ENCODE measurements at places on chromosomes 1 and 21.

DNA sequence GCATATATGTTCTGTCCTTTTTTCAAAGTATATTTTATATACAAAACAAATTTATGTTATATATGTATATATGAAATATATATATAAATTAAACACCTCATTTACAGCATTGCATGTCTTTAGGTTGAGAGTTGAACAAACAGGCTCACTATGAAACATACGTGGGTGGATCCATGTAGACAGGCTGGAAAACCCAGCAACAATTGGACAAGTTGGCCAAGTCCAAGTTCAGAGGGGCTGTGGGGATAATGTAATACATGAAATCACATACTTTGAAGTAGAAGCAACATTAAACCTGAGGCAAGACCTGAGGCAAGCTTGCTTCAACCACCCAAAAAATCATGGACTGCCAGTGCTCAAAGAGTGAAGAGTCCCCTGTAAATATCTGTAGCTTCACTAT lies 39.7 kb downstream of the KCNJ6 start:
- no peak for DNase-seq

DNA sequence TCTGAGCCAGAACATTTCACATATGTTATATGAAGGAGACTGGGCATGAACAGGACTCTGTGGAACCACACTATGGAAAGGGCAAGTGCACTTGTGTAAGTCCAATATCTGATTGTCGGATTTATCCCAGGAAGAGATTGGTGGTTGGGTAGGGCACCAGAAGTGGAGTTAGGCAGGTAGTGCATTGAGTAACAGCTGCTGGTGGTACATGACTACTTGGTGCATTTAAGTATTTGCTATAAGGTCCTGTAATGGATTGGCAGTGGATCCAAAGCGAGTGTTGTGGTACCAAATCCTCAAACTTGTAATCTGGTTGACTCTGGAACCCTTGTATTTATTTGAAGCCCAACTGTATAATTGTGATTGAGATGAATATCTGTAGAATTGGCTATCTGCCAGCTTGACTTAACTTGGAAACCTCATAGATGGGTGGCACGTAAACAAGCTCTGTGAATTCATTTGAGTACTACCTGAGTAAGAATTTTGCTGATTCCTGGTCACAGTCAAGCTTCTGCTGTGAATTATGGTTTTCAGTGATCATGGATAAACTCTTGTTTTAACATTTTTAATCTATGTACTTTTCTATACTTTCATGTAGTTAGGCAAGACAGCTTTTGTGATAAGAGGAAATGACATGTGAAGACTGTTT lies 21.1 kb downstream of the UBAP2L start:
- no peak for DNase-seq

- DNase-seq, result no peak
These were observed 20.9 kb downstream of the PHGDH start for GRCh38 chr1:119732465-119733168.

- DNase-seq, result no peak
These were observed 13.0 kb downstream of the RCC1 start for GRCh38 chr1:28518745-28519341.

- no peak for DNase-seq
These were observed 201.1 kb upstream of the CHRM3 start for GRCh38 chr1:239185245-239185619.

- no peak for DNase-seq
These were observed 58.7 kb upstream of the PTGS2 start for GRCh38 chr1:186738926-186739325.

DNA sequence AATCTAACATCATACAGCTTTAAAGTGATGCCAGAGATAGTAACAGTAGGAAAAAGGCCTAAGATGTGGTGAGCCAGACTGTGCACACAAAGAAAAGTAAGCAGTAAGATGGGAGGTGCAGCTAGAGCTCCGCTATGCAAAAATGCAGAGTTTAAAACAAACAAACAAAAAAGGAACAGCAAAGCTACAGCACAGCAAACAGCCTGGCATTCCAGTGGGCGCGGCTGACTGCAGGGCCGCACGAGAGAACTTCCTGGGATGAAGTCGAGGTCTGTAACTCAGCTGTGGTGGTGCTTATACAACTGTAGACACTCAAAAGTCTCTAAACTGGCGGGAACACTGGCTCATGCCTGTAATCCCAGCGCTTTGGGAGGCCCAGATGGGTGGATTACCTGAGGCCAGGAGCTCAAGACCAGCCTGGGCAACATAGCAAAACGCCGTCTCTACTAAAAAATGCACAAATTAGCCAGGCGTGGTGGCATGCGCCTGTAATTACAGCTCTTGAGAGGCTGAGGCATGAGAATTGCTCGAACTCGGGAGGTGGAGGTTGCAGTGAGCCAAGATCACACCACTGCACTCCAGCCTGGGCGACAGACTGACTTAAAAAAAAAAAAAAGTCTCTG lies 30.1 kb downstream of the PRDM15 start:
- DNase-seq, result no peak

- DNase-seq, result no peak
These were observed 142.3 kb upstream of the SAMSN1 start for GRCh38 chr21:14688412-14688811.

DNA sequence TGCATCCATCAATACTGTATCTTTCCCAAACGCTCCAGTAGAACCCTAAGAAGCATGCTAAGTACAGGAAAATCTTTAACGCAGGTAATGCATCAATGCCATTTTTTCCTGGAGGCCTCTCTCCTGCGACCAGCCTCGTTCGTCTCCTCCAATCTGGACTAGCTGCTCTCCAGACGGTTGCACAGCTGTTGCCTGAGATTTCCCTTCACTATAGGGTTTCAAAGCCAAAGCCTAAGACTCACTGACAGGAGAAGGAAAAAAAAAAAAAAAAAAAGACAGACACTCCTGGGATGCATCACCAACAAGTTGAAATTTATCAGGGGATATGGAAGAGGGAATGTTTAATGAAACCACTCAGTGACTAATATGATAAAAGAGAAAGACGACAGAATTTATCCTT lies 93.0 kb downstream of the APP start:
- no peak for DNase-seq

- peak; percentile 44 for DNase-seq
These were observed 41.9 kb upstream of the TNFRSF1B start for GRCh38 chr1:12124693-12125421.

- DNase-seq, result no peak
These were observed 142.3 kb upstream of the EDN2 start for GRCh38 chr1:41626616-41627375.

- DNase-seq, result peak; percentile 35
These were observed 98.0 kb downstream of the LMO4 start for GRCh38 chr1:87426463-87427249.

DNA sequence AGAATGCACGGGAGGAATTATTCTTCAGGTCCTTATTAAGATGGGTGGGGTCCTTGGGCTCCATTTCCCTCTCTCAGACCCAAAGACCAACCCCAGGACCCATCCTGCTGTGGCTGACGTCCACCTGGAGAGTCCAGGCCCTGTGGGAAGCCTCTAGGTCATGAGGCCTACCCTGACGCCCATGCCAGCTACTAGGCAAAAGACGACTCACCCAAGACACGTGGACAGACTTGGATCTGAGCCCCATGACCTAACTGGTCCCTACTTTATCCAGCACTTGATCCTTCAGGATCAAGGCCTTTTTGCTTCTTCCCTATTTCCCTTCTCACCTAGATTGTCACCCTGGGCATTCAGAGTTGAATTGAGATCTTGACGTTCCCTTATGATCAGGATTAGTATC lies 56.0 kb upstream of the CASZ1 start:
- peak; percentile 14 for DNase-seq

DNA sequence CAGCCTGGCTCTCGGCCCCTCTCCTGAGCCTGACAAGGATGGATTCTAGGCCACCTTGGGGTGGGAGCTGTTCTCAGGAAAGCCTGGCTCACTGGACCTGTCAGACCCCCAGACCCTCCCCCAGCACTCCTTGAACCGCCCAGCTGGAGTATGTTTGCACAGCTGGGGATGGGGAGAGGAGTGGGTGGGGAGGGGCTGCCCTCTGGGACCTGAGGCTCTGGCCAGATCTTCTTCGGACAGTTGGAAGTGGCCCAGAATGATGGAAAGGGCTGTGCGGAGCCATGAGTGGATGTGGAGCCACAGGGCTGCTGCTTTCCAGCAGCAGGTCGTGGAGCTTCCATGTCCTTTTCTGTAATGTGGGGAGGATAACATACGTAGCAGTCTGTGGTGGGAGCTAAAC lies 43.0 kb upstream of the TRABD2B start:
- DNase-seq, result no peak

- peak; percentile 67 for DNase-seq
These were observed 15.8 kb downstream of the ODF2L start for GRCh38 chr1:86380257-86380861.

GRCh38 chr21:32887026-32887425 lies 115.5 kb upstream of the PAXBP1 start:
- no peak for DNase-seq

DNA sequence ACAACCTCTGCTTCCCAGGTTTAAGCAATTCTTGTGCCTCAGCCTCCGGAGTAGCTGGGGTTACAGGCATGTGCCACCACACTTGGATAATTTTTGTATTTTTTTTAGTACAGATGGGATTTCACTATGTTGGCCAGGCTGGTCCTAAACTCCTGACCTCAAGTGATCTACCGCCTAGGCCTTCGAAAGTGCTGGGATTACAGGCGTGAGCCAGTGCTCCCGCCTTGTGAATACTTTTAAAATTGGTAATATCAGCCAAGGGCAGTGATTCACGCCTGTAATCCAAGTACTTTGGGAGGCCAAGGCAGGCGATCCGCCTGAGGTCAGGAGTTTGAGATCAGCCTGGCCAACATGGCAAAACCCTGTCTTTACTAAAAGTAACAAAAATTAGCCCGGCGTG lies 33.7 kb downstream of the ZYG11B start:
- no peak for DNase-seq

- DNase-seq, result no peak
These were observed 166.6 kb upstream of the ATP1B1 start for GRCh38 chr1:168939947-168940223.

GRCh38 chr1:177872308-177872900 lies 97.5 kb downstream of the SEC16B start:
- no peak for DNase-seq

- no peak for DNase-seq
These were observed 779 bp upstream of the SVBP start for GRCh38 chr1:42817976-42818375.

DNA sequence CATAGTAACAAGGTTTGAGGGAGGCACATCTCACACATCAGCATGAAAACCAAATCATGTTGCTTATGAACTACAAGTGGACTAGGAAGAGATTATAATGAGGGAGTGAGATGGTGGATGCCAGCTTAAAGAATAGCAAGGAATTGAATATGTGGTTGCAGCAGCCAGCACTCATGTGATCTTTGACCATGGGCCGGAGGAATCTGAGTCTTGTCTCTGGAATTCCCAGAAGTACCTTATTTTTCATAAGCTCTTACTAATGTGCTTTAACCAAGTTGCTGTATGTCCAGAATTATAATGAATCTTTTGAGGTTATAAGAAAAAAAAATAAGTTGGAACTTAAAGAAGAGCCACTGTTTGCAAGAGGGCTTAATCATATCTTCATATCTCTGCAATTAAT lies 97.0 kb downstream of the DISP1 start:
- DNase-seq, result no peak

DNA sequence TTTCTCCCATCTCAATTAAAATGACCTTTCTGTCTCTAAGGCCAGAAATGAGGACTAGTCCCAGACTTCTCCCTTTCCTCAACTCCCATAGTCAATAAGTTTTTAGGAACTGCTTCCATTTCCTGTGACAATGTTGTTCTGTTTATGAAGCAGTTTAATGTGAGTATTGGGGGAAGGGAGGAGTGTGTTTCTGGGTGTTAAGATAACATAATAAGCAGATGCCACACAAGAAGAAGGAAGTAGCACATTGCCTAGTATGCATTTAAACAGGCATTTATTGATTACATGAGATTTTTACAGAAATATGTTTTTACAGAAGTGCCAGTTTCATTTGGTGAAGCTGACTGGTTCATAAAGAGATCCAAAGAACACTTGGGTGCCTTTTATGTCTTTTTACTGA lies 65.6 kb upstream of the TNR start:
- DNase-seq, result no peak

DNA sequence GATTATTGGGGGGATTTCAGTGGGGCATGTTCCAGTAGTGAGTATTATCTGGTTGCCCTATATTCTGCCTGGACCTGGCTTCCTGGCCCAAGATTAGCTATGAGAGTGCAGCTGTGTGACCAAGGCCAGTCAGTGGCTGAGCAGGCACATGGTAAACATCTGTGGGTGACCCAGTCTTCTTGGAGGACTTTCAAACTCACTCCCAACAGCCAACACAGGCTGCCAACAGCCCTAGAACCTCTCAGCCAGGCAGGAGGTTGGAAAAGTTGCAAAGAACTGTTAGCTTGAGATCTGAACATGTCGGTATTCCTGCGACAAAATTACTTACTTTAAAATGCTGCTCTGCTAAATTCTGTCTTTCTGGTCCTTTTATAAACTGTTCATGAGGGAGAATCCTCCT lies 192.4 kb downstream of the TGFBR3 start:
- peak; percentile 73 for DNase-seq

- no peak for DNase-seq
These were observed 20.1 kb downstream of the FMO4 start for GRCh38 chr1:171334024-171334640.

- no peak for DNase-seq
These were observed 182.1 kb upstream of the DAB1 start for GRCh38 chr1:57605933-57606332.

DNA sequence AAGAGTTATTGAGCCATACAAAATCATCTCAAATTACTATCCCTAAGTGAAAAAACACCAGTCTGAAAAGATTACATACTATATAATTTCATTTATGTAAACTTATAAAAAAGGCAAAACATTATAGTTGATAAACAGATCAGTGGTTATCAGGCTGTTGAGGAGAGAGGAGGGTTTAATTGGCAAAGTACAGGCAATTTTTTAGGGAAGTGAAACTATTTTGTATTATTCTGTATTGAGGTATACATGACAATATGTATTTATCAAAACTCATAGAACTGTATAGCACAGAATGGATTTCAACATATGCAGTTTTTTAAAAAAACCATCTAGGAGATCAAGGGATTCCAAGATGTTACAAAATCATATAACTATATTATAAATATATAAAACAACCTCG lies 403.7 kb downstream of the LTN1 start:
- no peak for DNase-seq

GRCh38 chr1:173266841-173267240 lies 59.7 kb upstream of the TNFSF4 start:
- DNase-seq, result no peak

- DNase-seq, result no peak
These were observed 30.7 kb downstream of the EIF2D start for GRCh38 chr1:206581571-206581981.

Measured in stromal cell of bone marrow (primary cell).